ENCODE measurements at places on chromosomes 11 and 22. TPM values are rescaled to one million over a fixed set of nuclear protein-coding genes. Genes with fewer than 3 reads are reported as not detected.

The SLC22A25 gene
- not detected for total RNA-seq

The RIBC2 gene
- 1.2 TPM for total RNA-seq

The LARGE2 gene
- total RNA-seq: not detected

The KDM4D gene
- 0.53 TPM for total RNA-seq

The FOLR1 gene
- not detected for total RNA-seq

The KDM4E gene
- total RNA-seq: not detected

The ALDH3B1 gene
- total RNA-seq: 61.7 TPM

The MMP3 gene
- 0.29 TPM for total RNA-seq

The EMID1 gene
- total RNA-seq: not detected

Measured in myometrial cell (primary cell).